ENCODE measurements at places on chromosomes 16 and 17.

DNA sequence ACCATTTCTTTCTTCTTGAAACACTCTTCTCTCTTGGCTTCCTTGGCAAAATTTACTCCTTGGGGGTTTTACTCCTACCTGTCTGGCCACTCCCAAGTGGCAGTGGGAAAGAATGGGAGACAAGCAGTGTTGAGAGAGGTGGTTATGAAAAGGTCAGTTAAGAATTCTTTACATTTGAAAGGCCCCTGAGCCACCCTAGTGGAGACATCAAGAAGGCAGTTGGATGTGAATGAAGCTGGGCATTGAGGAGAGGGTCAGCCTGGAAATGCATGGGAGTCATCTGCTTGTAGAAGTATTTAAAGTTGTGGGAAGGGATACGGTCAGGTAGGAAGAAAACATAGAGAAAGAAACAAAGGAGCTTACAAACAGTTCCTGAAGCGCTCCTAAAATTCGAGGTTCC is 42.3 kb upstream of the CCNF start:
- DNase-seq, result no peak

- DNase-seq, result no peak
These were observed 184.8 kb upstream of the CIBAR2 start for GRCh38 chr16:85296859-85297660.

- no peak for DNase-seq
These were observed 176.7 kb downstream of the C16orf95 start for GRCh38 chr16:87140211-87141200.

DNA sequence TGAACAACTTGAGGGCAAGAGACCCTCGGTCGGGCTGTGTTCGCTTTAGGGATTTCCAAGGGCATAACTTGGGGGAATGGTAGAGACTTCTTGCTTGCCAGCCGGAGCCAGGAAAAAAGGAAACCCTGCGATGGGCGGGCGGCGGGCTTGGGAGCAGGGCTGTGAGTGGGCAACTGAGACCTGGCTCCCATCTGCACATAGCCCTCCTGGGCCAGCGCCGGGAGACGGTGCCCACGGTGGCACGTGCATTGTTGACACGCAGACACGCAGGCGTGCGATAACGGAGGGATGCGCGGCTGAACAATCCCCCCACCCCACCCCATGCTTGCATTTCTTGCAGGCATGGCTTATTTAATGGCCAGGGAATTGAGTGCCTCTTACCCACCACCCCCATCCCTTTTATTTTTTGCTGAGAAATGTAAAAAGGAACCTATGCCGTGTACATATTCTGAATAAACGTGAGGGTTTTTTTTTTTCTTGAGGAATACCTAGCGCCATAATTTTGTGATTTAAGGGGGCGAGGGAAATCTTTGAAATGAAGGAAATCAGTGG is 17.1 kb upstream of the ZFHX3 start:
- no peak for DNase-seq

- DNase-seq, result no peak
These were observed 130.0 kb upstream of the HS3ST2 start for GRCh38 chr16:22683730-22684573.
